ENCODE measurements at places on chromosomes 1 and 21.

DNA sequence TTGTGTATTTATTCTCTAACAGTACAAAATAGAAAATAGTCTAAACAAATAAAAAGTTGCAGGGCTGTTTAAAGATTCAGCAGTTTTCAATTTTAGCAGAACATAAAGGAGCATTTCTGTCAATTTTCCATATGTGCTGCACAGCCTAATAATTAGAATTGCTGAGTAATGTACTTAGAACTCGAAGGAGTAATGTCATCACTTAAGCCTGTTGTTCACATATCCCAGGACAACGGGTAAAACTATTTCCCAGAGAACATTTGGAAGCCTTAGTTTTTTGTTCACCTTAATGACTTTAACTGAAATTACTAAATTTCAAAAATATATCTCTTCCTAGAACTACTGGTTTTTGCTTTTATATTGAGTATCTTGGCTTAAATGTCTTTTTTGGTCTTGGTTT lies 81.6 kb downstream of the ZP4 start:
- no peak for DNase-seq

GRCh38 chr1:158014731-158015320 lies 21.4 kb downstream of the KIRREL1 start:
- no peak for DNase-seq

GRCh38 chr1:54543729-54544496 lies 4.1 kb upstream of the ACOT11 start:
- DNase-seq: no peak

- DNase-seq: no peak
Measured at GRCh38 chr1:91148641-91149069, 126.8 kb upstream of the ZNF644 start.

DNA sequence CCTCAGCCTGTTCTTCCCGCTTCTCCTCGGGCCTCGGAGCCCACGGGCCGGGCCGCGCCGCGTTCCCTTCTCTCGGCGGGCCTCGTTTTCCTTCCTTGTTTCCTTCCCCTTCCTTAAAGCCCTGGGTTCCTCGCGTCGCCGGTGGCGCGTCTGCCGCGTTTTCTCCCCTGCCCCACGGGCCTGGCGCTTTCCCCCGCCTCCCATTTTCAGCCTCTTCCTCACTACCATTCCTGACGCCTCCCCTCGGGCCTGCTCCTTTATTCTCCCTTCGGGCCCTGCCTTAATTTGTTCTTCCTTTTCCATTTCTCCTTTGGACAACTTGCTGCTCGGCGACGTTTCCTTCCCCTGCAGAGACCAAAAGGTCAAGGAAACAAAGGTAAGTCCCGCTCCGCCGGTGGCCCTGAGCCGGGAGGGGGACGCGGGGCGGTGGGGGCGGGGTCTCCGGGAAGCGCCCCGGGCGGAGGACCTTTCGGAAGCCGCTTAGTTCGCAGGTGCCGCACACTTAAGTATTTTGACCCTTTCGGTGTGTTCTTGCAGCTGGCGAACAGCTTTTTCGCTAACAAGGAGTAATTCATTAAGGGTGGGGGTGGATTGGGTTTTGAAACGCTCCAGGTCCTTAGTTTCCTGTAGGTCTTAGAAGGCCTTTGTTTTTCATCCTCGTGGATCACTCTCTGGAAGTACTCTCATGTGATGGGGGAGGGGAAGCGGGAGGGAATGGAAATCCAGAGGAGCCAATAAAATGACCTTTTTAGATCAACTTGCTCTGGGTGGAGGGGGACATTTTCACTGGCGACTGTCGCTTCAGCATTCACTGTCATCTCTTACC lies 780 bp downstream of the YTHDF2 start:
- DNase-seq: peak; percentile 29

- DNase-seq: no peak
Measured at GRCh38 chr1:79604490-79605198, 598.1 kb upstream of the ADGRL4 start.

DNA sequence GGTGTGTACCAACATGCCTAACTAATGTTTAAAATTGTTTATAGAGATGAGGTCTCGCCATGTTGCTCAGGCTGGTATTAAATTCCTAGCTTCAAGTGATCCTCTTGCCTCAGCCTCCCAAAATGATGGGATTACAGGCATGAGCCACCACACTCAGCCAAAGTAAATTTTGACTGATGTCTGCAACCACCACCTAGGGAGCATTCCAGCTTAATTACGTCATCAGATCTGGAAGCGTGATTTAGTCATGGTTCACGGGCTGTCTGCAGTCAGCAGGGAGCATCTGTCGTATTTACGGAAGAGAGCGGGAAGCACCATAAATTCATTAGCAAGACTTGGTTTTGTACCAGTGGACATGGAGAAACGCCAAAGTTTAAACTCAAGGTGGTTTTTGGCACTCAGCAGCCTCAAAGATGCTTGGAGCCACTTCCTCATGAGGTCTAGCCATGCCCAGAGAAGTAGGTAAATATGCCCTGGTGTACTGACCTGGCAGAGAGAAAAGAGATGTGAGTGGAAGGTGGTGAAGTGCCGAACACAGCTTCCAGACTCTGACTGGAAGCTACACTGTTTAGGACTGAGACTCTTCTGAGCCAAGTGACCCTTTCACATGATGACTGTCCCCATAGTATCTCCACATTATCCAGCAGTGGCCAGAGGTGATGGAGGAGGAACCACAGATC lies 60.8 kb upstream of the SLC35F3 start:
- DNase-seq: no peak

DNA sequence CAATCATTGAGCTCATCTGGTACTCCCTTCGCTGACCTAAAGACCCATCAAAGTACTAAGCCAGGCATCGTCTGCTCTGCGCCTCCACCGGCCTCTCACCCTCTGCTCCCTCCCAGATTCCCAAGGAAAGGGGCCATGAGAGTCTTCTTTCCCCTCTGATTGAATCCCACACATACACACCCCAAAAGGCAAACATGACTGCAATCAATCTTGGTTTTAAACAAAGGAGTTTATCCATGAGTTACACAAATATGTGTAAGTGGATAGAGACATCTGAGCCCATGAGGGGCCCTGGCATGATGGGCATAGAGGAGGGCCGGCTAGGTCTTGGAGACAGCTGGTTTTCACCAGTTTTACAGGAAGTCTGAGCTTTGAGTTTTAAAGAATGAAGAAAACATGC lies 50.9 kb downstream of the CAPN2 start:
- DNase-seq: no peak

- DNase-seq: no peak
Measured at GRCh38 chr1:228830185-228830953, 95.1 kb downstream of the RHOU start.

- DNase-seq: no peak
Measured at GRCh38 chr1:115496904-115497527, 144.8 kb upstream of the VANGL1 start.

- DNase-seq: no peak
Measured at GRCh38 chr1:23029337-23029736, 10.1 kb downstream of the KDM1A start.

DNA sequence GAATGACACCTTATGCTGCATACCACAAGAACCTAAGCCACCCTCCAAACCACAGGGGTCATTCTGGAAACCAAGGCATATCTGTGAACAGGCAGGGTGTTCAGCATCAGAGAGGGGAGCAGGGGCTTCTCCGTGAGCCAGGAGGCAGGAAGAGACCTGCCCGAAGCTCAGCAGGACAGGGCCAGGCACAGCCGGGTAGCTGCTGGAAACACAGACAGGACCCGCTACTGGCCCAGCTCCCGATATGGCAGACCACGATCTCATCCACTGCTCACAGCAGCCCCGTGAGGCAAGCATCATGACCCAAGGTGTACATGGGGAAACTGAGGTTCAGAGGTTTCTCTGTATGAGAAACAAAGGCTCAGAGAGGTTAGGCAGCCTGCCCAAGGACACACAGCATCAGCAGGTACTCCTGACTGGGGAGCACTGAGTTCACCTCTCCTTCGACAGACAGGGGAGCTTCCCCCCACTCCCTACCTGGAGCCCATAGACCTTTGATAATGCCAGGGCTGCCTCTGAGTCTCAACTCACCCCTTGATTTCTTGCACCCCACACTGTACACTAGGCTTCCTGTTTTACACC lies 317.7 kb downstream of the MATN1 start:
- no peak for DNase-seq

GRCh38 chr1:97685360-97685759 lies 235.5 kb downstream of the DPYD start:
- no peak for DNase-seq

DNA sequence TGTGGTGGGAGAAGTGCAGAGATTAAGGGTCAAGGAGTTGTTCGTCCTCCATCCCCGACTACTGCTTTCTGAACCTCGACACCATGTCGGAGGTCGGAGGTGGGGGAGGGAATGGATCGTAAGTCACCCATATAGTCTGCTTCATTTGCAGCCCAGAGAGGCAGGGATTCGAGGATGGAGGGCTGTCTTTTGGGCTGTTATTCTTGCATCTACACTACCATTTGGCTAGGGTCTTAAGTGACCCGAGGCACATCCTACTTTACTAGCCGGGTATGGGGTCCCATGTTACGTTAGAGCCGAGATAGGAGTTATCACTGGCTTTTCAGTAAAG lies 578 bp downstream of the USP21 start:
- no peak for DNase-seq

DNA sequence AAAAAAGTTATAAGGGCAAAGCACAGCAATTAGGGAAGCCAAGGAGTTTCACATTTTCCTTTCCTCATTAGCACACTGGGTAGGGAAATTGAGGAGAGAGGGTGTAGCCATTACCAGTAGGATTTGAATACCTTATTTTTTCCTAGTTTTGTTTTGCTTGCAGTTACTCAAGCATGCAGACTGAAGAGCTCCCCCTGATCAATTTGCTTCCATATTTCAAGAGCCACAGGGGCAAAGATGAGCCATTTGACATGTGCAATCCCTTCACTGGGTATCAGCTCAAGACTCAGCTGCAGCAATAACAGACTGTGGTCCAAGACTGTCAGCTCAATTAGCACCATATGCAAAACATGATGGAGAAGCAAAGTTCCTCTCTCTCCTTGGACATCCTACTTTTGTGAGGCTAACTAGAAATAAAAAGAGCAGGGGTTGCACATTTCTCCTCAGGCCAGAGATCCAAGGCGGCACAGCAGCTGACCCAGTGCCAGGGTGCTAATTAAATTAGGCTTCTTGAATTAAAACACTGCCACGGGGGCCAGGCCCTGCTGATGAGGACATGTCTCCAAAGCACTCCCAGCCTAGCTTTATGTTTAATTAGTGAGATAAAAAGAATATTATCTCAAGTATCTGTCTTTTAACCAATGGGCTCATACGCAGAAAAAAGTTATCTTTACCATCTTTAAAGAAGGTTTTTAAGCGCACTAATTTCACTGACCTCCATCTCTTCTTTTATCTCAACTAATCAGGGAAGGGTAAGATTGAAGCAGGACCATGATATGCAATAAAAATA lies 36.7 kb upstream of the LRRC53 start:
- no peak for DNase-seq

- no peak for DNase-seq
Measured at GRCh38 chr1:198529414-198529813, 11.1 kb downstream of the ATP6V1G3 start.

- no peak for DNase-seq
Measured at GRCh38 chr1:48753293-48753692, 23.4 kb downstream of the BEND5 start.

GRCh38 chr1:225845571-225846259 lies 35.8 kb downstream of the EPHX1 start:
- no peak for DNase-seq

DNA sequence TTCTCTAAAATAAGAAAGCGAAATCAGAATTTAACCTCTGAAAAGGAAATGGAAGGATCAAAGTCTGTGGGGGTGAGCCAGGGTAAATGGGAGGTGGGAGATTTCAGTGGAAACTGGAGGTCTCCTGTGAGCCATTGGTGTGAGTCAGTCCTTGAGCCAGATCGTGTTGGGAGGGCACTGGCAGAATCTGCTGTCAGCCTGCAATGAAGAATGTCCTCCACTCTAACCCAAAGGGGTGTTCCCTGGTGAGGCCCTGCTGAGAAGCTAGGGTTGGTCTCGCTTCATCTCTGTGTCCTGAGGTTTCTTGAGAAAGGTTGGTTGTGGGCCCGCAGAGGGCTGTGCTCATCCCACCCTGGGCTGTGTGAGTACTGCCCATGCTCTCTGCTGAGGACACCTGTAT lies 2.4 kb downstream of the QSOX1 start:
- DNase-seq: no peak

DNA sequence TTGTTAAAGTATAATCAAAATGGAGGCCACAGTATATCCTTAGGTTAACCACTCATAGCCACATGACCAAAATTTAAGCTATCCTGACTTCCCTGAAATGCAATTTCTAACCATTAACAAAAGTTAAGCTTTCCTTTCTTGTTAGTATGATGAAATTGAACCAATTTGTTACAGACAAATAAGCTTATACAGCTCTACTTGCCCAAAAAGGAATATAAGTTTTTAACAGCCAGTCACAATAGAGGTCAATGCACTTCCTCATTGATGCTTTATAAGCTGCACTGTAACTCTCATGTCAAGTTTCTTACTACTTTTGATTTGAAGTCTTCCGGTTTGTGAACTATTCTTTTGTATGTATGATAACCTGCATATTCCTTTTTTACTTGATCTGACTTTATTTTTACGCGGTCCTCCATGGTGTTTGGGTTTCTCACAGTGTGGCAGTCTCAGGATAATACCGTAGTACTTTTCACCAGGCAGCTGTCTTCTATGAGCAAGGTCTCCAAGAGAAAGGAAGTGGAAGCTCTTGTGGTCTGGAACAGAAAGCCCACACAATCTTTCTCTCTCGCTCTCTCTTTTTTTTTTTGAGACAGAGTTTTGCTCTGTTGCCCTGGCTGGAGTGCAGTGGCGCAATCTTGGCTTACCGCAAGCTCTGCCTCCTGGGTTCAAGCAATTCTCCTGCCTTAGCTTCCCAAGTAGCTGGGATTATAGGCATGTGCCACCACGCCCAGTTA lies 331.6 kb downstream of the SRGAP2C start:
- peak; percentile 44 for DNase-seq

DNA sequence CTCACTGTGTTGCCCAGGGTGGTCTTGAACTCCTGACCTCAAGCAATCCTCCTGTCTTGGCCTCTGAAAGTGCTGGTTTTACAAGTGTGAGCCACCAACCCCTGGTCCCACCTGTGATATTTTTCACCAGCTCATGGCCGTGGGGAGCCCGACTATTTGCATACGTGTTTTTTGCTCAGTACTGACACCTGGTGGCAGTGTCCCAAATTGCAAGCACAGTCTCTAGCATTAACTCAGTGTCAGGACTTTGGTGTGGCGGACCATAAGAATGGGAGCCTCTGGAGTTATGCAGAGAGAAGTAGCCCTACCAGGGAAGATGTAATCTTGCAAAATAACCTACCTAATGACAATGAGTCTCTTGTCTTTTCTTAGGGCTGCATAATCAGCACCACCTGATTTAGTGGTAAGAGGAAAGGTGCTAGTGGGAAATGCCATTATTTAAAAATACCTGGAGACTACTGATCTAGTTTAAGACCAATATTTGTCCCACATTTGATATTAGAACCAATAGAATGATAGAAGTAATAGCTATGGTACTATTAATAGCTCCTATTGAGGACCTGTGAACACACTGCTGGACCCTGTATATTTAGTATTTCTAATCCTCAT lies 305.4 kb downstream of the DISC1 start:
- DNase-seq: no peak

- no peak for DNase-seq
Measured at GRCh38 chr1:167152192-167152876, 58.5 kb downstream of the STYXL2 start.

Measured in activated T-helper 1 cell treated with anti-CD3 and anti-CD28 coated beads, Interleukin-12 subunit alpha, Interleukin-12 subunit beta, Interleukin-2, Interleukin-4 antibody, amounts not matched to agents 30 ng/mL and 10 ng/mL and 1 ng/mL, durations not matched to agents 14 hours and 24 hours and 36 hours (primary cell).